ENCODE measurements at places on chromosomes 13 and 19. TPM values are rescaled to one million over a fixed set of nuclear protein-coding genes. Genes with fewer than 3 reads are reported as not detected.

The IGFL1 gene
- total RNA-seq: not detected

The CFAP97D2 gene
- not detected for total RNA-seq

The JAK3 gene
- total RNA-seq: 3.4 TPM

The ZNF431 gene
- 30.1 TPM for total RNA-seq

The NCR1 gene
- not detected for total RNA-seq

The UFM1 gene
- total RNA-seq: 109 TPM

The TUBGCP3 gene
- 48.9 TPM for total RNA-seq

The ZNF146 gene
- 163 TPM for total RNA-seq

The ZNF578 gene
- total RNA-seq: 16.5 TPM

The HRC gene
- 18.6 TPM for total RNA-seq

The TRAPPC6A gene
- 13.2 TPM for total RNA-seq

The SGCG gene
- total RNA-seq: 17.3 TPM

The ZNF429 gene
- total RNA-seq: 30.5 TPM

The SIGLEC12 gene
- not detected for total RNA-seq

The TARM1 gene
- total RNA-seq: not detected

The KIR3DL2 gene
- not detected for total RNA-seq

The RASGRP4 gene
- 0.93 TPM for total RNA-seq

The MISP gene
- 1.4 TPM for total RNA-seq

The ZNF416 gene
- total RNA-seq: 10.8 TPM

The ZNF329 gene
- total RNA-seq: 30.3 TPM

The SUGP1 gene
- total RNA-seq: 36.1 TPM

All from camera-type eye (tissue), 1 donor.